Activated CD4-positive, alpha-beta T cell treated with anti-CD3 and anti-CD28 coated beads, Interleukin-2, amount 50 U/mL, for 16 hours (primary cell): ENCODE measurements at places on chromosomes 2 and 18.

DNA sequence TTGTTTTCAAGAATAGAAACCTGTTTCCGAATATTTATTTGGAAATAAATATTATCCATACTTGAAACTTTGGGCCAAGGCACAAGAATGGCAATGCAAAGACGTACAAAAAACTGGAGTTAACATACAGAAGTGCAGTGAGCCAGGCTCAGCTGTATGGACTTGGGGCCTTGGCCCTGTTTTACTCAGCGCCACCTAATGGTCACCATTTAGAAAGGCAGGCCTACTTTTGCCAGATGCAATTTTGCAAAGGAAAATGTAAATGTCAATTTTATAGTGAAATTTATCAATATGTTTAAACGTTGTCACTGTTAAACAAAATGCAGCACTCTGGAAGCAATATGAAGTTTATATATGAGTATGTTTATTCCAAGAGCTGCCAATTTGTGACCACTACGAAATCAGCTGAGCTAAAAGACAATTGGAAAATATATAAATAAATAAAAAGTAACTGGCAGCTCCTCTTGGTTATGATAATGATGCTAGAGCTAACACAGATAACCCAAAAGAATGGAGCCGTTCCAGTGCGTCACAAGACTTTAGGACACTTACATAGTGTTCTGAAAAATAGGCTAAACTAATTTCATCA is 155.0 kb downstream of the ARHGAP15 start:
- DNase-seq = peak; percentile 46

DNA sequence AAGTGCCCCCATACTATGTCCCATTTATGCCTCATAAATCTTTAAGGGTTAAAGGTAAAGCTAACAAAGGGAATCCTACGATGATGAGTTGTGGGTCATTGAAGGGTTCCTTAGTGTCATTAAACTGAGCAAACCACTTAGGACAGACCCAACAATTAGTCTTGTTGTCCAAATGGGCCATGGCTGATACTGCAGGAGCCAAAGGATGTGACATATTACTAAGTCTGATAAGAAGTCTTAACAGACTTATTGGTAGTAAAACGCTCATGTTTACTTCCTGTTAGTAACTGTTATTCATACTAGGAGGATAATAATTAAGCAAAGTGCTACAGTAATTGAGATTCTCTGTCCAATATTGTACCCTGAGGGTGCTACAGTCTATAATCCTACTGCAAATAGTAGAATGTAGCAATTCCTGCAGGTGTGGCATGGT is 96.8 kb downstream of the PTPN4 start:
- DNase-seq = no peak

GRCh38 chr2:224009605-224010315 is 29.3 kb downstream of the SERPINE2 start:
- DNase-seq = peak; percentile 16

GRCh38 chr2:181459621-181460021 is 2.4 kb downstream of the ITGA4 start:
- DNase-seq = no peak

- no peak for DNase-seq
Observed at GRCh38 chr2:76567478-76567877, 856.8 kb upstream of the GCFC2 start.

GRCh38 chr2:101803128-101803527 is 105.6 kb downstream of the MAP4K4 start:
- DNase-seq = no peak

DNA sequence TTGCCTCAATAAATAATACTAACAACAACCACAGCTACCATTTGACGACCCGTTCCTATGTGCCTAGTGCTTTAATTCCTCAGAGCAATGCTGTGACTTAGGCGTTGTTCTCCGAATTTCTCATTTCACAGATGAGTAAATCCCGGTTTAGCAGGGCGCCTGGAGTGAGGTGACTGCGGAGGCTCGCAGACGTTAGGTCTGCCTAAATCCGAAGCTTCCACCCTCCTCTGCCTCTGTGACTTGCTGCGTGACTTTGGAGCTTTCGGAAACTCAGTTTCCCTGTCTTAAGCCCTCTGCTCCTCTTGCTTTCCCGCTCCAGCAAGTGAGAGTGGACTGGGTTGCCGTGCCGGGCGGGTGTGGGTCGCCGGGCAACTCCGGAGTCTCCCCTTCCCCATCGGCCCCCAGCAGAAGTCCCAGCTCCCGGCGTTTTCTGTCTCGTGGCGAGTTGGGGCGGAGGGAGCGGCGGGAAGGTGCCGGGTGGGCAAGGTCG is 711 bp upstream of the ATOH8 start:
- no peak for DNase-seq

DNA sequence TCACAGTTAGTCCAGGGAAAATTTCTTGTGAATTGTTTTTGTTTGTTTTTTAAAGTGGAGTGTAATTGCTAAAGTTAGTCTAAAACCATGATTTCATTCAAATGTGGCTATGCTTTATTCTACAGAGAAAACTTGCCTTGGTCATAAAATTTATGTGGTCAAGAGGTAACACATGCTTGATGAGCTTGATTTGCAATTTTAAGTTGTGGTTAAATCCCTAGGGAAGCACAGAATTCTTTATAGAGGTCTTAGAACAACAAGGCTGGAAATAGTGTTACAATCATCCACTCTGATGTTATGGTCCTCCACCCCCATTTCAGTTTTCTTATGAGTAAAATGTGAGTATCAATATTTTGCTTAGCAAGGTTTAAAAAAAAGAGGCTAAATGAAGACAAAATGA is 359.6 kb downstream of the NRXN1 start:
- DNase-seq = no peak

DNA sequence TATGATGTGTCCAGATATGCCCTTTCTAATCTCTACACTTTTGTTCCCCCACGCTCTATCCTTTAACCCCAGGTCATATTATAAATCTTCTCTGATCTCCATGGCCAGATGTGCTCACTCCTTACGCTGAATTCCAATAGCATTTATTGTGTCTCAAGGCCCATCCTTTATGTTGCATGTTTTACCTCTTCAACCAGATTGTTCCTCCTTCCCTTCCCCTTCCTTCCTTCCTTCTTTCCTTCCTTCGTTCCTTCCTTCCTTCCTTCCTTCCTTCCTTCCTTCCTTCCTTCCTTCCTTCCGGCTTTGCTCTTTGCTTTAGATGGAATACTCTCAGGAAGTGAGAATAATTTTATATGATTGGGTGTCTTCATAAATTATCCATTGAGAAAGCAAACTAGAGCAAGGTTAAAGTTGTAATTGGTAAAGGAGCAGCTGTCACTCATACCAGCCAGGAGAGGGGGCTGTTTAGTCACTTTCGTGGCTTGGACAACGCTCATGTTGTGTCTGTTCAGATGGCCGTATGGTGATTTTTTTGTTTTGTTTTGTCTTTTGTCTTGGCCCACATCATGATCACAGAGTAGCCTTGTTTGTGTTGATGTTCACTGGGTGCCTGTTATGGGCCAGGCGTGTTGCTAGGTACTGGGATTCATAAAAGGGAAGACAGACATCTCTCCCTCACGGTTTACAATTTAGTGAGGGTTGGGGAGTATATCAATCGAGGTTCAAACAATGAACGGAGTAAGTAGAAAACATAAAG is 68.0 kb downstream of the DAW1 start:
- peak; percentile 12 for DNase-seq

- DNase-seq = no peak
Observed at GRCh38 chr2:143529118-143529720, 400.0 kb downstream of the ARHGAP15 start.
